ENCODE measurements at places on chromosomes 13 and 19. TPM values are rescaled to one million over a fixed set of nuclear protein-coding genes. Genes with fewer than 3 reads are reported as not detected.

DNA sequence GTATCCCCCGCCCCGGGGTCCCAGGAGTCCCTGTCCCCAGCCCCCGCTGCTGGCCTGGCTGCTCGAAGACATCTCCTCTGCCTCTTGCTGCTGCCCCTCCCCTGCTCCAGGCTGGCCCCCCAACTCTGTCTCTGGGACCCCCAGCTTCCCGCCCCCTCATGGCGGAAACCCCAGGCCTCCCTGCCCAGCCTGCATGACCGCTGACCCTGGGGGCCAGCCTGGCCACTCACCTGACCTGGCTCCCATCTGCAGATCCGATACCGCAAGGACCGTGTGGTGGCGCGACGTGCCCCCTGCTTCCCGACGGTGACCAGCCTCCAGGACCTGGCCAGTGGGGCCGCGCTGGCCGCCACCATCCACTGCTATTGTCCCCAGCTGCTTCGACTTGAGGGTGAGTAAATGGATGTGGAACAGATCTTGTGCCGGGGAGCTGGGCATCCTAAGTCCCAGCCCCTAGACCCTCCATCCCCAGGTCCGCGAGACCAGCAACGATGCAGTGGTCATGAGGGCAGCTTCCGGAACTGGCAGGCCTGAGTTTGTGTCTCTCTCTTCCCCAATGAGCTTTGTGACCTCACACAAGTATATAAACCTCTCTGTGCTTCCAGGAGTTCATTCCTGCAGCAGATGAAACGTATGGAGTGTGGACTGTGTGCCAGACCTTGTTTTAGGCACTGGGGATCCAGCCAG is 12.4 kb downstream of the CAMSAP3 start:
- H3K27me3 ChIP-seq = no peaks in the 10 kb centered on the region
- no peak overlapping the region for H3K27ac ChIP-seq
- H3K4me1 ChIP-seq = no peaks in the 10 kb centered on the region
- H3K4me3 ChIP-seq = no peak overlapping the region
- H3K36me3 ChIP-seq = peaks cover 3% of the 10 kb centered on the region
- DNase-seq = no peak

DNA sequence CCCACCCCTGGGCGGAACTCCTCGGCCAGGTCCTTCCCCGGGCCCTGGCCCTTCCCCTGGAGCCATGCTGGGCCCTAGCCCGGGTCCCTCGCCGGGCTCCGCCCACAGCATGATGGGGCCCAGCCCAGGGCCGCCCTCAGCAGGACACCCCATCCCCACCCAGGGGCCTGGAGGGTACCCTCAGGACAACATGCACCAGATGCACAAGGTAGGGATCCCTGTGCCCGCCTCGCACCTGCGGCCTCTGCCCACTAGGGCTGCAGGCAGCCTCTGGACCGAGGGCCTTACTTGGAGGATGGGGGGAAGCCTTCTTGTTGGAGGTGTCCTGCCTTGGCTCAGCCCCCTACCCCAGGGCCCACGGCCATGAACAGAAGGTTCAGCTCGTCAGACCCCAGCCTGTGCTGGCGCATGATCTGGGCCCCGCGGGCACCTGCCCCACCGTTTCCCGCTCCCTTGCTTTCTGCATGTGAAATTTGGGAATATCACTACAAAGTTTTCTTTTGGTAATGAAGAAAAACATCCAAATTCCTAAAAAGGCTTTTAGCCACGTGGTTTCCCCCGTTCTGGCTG is 23.4 kb downstream of the SMARCA4 start:
- H3K27me3 ChIP-seq = no peaks in the 10 kb centered on the region
- H3K4me1 ChIP-seq = peaks cover 18% of the 10 kb centered on the region
- no peak for DNase-seq
- H3K27ac ChIP-seq = no peak overlapping the region

GRCh38 chr13:39550931-39551330 is 52.1 kb downstream of the LHFPL6 start:
- no peak overlapping the region for H3K4me3 ChIP-seq
- no peaks in the 10 kb centered on the region for H3K27me3 ChIP-seq
- no peak overlapping the region for H3K27ac ChIP-seq
- H3K4me1 ChIP-seq = no peaks in the 10 kb centered on the region
- no peak for DNase-seq

DNA sequence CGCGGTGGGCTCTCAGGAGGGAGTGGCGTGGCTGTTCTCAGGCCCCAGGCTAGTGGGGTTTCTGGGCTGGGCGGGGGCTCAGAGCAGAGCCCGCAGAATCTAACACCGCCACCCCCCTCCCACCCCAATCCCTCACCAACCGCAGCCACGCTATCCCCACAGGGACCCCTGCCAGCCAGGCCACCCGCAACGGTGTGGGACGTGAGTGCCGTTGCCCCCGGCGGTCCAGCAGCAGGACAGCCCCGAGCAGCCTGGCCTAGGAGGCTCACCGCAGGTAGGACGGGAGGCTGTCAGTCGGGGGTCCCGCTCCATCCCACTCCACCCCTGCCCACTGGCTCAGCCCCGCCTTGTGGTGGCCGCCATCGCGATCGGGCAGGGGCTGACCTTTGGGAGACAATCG is at the start of gene NTN5:
Gene NTN5, minus strand, starts transcription at position 24 of the 400 bp plus-strand sequence. CDS start 2,031 bp downstream, outside the sequence.
- no peaks in the 10 kb centered on the region for H3K4me1 ChIP-seq
- H3K27ac ChIP-seq = no peak within 1 kb of the TSS
- H3K4me3 ChIP-seq = no peak within 1 kb of the TSS
- no peak for DNase-seq
- no peaks in the 10 kb centered on the region for H3K36me3 ChIP-seq

- no peaks in the 10 kb centered on the region for H3K4me1 ChIP-seq
- no peak overlapping the region for H3K27ac ChIP-seq
- H3K36me3 ChIP-seq = no peaks in the 10 kb centered on the region
Measured at GRCh38 chr13:34654647-34655046, 287.4 kb upstream of the NBEA start.

GRCh38 chr13:98576963-98577835 is at the start of gene STK24:
Gene STK24 (minus strand): TSS chr13:98577107. CDS start chr13:98576786, 321 bp downstream.
- H3K4me1 ChIP-seq = peaks cover 19% of the 10 kb centered on the region
- peak within 1 kb of the TSS; percentile 80 for H3K4me3 ChIP-seq
- no peaks in the 10 kb centered on the region for H3K36me3 ChIP-seq

DNA sequence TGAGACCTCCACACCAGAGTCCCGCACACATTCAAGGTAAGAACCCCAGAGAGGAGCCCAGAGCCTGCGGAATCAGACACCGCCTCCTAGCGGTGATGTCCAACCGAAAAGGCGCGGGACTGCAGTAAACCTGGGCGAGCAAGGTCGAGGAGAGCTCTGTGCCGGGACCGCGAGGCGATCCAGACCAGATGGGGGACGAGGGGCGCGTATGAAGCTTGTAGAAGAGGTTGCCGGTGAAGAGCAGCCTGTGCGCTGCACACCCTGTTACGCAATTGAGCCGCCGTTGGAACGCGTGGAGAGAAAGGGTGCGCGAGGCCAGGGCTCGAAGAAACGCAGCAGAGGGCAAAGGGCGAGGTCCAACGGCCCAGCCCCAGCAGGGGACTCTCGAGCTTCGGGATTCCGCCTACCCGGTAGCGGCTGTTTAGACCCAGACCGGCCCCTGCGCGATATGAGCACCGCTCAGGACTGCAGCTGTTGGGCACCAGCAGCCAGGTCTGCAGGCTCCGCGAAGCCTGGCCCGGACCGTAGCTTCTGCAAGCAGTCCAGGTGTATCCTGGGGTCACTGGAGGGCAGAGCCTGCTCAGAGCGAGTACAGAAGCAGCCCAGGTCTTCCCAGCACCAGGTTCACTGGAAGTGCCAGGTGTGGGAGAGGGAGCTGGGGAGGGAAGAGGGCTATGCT is 65.9 kb upstream of the ZNF599 start:
- no peaks in the 10 kb centered on the region for H3K4me1 ChIP-seq
- H3K36me3 ChIP-seq = no peaks in the 10 kb centered on the region
- DNase-seq = no peak

DNA sequence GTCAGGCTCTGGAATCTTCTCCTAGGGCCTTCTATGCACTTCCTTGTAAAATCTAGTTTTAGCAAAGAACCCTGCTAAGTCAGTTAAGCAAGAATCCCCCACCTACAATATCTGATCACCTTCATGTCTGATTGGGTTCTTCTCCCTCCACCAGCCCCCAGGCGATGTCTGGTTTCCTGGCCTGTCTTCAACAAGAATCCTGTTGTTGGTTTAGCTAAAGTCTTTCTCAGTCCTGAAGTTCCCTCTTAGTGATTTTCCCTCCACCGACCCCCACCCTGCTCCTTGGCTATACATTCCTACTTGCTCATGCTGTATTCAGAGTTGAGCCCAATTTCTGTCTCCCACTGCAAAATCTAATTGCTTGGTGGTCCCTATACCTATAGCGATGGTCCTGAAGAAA is 35.2 kb upstream of the SLC46A3 start:
- peak overlapping the region; percentile 5 for H3K27ac ChIP-seq
- H3K27me3 ChIP-seq = no peaks in the 10 kb centered on the region
- H3K36me3 ChIP-seq = no peaks in the 10 kb centered on the region
- peaks cover 13% of the 10 kb centered on the region for H3K4me1 ChIP-seq
- no peak for DNase-seq

- H3K27me3 ChIP-seq = no peaks in the 10 kb centered on the region
- H3K4me3 ChIP-seq = no peak overlapping the region
Measured at GRCh38 chr13:35630551-35631275, 154.2 kb upstream of the MAB21L1 start.

- H3K36me3 ChIP-seq = no peaks in the 10 kb centered on the region
- H3K4me1 ChIP-seq = peaks cover 17% of the 10 kb centered on the region
- H3K4me3 ChIP-seq = no peak within 1 kb of the TSS
- H3K27ac ChIP-seq = no peak within 1 kb of the TSS
Measured at GRCh38 chr19:19538061-19538784, at the start of gene CILP2. Gene CILP2 (plus strand): TSS chr19:19538265. CDS start chr19:19538350, 85 bp downstream.

GRCh38 chr13:29294821-29295220 is 300.7 kb downstream of the SLC7A1 start:
- H3K4me3 ChIP-seq = no peak overlapping the region
- H3K27ac ChIP-seq = no peak overlapping the region
- no peak for DNase-seq
- no peaks in the 10 kb centered on the region for H3K27me3 ChIP-seq

DNA sequence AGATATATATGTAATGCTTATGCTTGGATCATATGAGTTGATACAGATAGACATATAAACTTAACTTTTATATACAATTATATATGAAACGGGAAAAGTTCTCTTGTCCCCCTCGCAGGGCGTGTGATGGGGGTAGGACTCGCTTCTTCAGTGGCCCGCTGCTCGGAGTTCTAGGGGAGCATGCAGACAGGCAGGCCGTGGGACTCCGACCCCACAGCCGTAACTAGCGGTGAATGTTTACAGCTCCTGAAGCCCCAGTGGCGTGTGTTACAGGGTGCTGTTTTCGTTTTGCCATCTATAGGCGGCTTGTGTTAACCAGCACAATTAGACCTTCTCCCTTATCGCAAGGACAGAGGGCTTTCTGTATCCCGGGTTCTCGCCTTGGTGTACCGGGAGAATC is 1899.8 kb downstream of the PCDH9 start:
- peak; percentile 54 for DNase-seq
- H3K4me1 ChIP-seq = no peaks in the 10 kb centered on the region
- H3K27me3 ChIP-seq = no peaks in the 10 kb centered on the region
- no peak overlapping the region for H3K27ac ChIP-seq
- no peak overlapping the region for H3K4me3 ChIP-seq

KLK13 gene
- not detected for total RNA-seq

NXNL1 gene
- total RNA-seq = not detected

FUT1 gene
- 4.3 TPM for total RNA-seq

LILRB3 gene
- total RNA-seq = 10.0 TPM
